Astrocyte of the spinal cord (primary cell): ENCODE measurements at places on chromosomes 2 and 18.

- DNase-seq = no peak
These were observed 114.4 kb downstream of the CLIP4 start for GRCh38 chr2:29229640-29230039.

DNA sequence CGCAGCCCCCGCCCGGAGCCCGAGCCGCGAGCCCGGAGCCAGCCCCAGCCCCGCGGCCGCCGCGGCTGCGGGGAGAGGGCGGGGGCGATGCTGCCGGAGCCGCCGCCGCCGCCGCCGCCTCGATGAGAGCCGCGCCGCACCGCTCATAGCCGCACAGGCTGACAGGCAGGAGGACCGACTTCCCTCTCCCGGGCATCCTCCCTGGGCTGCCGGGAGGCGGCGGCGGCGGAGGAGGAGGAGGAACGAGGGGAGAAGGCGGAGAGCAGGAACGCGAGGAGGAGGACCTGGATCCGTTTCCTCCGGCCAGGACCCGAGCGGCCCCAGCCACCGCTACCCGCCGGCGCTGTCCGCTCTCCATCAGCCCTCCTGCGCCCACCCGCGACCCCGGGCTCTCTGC, 370 bp downstream of the KLHL29 start:
- DNase-seq = peak; percentile 49

DNA sequence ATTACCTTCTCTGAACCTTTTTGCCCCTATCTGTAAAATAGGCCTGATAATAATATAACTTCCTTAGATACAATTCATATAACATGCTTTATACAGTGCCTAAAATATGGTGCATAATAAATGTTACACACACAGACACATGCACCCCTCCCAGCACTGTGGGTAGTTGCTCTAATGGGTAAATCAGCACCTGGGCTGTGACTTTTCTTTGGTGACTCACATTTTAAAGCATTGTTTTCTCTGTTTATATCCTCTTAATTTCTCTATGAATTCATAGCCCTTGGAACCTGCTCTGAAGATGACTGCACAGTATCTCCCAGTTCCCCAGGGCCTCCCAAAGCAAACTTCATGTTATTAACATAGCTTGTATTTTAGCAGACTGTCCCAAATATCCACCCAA, 248.2 kb upstream of the TNP1 start:
- DNase-seq = no peak

- DNase-seq = no peak
These were observed 37.3 kb downstream of the EMX1 start for GRCh38 chr2:72954376-72955227.

DNA sequence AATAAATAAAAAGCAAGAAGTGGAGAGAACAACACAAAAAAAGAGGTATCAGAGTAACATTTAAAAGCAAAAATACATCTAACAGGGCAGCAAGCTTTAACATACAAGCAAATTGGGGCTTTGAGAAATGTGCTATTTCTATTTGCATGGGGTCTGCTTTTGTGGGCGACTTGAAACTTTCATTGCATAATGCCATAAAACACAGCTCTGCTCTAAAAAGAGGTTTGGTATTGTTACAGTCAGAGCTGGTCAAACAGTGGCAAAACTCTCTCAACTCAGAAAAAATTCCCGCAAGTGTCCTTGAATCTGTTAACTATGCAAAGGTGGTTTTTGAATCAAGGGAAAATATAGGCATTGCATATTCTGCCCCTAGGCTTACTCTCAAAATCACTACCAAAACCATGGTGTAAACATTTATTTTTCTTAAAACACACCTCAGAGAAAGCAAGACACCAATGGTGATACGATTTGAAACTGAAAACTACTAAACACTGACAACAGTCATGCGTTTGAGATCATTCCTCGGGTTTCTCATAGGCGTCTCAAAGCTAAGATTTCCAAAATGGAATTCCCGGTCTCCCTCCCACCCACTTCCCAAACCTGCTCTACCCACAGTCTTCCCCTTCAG, 45.5 kb downstream of the RNF152 start:
- DNase-seq = no peak

GRCh38 chr2:113770929-113771328, 14.5 kb upstream of the SLC35F5 start:
- no peak for DNase-seq

DNA sequence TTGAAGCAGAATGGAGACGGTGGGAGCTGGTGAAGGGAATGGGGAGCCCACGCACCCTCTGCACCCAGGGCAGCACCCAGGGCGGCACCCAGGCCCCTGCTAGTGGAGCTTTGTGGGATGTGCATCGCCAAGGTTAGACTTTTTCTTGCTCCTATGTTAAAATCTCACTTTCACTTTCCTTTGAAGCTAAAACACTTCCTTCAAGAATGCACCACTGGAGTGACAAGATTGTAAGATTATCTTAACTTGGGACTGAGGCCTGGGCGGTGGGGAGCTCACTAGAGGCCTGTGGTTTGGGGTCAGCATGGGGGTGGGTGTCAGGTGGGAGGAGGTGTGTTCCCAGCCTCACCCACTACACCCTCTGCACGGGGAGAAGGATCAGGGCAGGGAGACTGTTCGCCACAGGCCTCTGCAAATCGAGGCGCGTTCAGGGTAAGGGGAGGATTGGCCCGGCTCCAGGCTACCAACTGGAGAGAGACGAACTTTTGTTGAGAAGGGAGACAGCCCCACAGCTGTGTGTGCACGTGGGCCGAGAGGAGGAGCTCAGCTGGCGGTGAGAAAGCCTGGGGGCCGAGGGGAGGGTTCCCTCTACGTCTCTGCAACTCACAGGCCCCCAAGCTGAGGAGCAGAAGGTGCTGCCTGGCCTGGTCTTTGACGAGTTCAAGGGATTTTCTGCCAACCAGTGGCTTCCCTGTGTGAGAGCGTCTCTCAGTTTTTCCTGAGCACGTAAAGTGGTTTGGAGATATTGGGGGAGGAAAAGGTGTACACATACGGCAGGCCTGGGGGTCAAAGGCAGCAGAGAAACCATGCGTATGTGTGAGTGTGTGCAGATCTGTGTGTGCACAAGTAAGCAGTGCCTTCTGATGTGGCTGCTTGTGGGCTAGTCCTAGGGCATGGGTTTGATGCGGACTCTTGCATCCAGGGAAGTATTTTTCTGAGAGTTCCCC, 147.7 kb downstream of the KLHL29 start:
- DNase-seq = no peak

GRCh38 chr2:40103163-40103562, 324.1 kb upstream of the THUMPD2 start:
- DNase-seq = peak; percentile 78

GRCh38 chr2:72103690-72104089, 44.0 kb downstream of the CYP26B1 start:
- DNase-seq = no peak

DNA sequence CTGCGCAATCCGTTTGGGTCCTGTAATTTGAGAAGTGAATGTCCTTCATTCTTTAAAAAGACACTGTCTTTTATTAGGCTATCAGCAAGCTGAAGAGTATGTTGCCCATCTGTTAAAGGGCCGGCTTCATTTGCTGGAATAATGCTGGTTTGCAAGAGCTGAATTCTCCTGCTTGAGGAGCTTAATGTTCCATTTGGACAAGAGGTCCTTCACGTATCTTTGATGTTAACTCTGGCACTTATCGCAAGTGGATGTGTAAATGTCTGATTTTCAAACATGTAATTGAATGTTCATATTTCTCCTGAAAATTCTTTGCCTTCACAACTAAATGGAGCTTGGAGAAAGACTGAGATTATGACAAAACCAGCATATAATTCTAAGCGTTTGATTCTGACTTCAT, 280.8 kb upstream of the NRP2 start:
- DNase-seq = no peak

DNA sequence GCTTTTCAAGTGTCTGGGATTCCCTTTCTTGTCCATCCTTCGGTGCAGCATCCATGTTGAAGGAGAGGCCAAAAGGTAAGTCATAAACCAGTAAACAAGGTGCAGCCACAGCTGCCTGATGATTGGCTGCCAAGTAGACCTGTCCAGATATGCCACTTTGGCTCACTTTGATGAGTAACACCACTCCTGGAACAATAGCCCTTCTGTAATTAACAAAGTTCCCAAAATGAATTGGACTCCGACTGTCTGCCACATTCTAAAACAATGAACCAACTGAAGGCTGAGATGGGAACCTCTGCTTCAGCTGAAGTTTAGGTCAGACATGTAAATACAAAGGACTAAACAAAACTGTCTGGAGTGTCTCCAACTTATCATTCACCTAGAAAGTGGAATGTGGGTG, 82.2 kb upstream of the LGALSL start:
- no peak for DNase-seq

DNA sequence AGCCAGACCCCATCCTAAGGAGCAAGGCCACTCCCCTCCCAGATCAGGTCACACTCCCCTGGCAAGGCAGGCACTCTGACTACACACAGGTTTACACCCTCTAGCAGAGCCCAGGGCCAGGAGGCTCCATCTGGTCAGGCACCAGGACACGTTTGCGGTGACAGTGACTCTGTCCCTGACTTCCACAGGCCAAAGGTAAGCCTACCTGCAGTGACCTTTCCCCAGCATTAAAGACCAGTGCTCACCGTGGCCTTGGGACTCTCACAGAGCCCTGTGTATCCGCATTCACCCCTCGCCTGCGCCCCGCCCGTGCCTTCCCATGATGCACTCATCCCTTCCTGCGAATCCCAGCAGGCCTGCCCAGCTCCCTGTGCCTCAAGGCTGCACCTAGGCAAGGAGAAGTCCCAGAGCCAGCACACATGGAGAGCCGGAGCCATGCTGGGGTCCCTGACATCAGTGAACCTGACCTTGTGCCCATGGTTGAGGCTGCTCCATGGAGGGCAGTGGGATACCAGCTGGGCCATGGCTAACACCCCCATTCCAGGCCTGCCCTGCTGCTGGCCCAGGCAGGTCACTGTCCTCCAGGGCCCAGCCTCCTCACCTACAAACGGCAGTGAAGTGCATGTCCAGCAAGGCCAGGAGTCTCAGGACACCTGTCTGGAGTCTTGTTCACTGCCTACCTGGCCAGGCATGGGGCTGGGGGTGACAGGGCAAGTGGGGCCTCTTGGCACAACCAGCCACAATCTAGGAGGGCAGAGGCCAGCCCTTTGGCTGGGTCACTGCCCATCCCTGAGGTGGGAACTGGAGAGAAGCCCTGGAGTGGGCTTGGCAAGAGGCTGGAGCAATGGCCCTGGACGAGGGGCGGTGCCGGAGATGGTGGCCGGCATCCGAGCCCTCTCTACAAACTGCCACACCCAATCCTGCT, 3.0 kb downstream of the NEURL3 start:
- DNase-seq = no peak

DNA sequence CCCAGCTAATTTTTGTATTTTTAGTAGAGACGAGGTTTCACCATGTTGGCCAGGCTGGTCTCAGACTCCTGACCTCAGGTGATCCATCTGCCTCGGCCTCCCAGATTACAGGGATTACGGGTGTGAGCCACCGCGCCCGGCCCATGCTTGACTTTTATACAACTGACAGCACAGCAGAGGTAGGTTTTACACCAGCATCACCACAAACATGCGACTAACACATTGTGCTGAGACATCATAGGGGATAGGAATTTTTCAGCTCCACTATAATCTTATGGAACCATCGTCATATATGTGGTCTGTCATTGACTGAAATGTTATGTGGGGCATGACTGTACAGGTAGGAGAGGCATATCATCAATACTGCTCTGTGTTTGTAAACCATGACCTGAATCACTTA, 122.1 kb downstream of the THADA start:
- no peak for DNase-seq

- peak; percentile 83 for DNase-seq
These were observed 86.7 kb upstream of the B3GNT7 start for GRCh38 chr2:231308631-231309428.

DNA sequence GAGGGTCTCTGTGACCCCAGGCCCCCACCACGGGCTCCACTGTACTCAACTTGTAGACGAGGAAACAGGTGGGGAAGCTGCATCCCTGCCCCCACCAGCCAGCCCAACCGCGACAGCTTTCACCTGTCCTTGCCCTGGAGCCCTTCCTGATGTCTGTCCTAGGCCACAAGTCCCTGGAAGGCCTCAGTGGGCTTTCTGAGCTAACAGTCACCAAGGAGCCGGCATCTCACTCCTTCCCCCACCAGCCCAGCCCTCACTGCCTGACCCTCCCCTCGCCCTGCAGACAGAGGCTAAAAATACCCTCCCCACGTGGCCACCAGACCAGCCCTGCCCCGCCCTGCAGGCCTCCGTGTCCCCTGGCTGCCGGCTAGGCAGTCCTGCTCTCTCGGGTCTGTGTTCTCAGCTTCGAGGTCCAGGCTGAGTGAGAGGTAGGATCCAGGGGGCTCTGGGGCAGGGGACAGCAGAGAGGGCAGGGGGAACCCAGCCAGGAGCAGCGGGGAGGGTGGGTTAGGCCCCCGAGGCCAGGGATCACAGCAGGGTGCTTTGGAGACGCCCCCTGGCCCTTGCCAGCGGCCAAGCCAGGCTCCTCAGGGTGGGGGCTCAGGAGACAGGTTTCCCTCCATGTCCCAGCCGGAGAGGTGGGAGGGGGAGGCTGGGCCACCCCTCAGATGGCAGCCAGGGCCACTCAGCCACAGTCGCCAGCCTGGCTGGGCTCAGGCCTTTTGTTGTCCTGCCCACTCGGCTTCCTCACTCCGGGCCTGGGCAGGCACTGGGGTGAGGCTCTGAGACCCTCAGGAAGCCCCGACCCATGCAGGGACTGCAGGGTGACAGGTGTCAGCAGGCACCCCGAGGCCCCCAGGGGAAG, at the start of gene KLHL30:
Gene KLHL30 (plus strand): TSS at position 338 of the 865 bp plus-strand sequence. CDS start 2,087 bp downstream, outside the sequence.
- DNase-seq = no peak

DNA sequence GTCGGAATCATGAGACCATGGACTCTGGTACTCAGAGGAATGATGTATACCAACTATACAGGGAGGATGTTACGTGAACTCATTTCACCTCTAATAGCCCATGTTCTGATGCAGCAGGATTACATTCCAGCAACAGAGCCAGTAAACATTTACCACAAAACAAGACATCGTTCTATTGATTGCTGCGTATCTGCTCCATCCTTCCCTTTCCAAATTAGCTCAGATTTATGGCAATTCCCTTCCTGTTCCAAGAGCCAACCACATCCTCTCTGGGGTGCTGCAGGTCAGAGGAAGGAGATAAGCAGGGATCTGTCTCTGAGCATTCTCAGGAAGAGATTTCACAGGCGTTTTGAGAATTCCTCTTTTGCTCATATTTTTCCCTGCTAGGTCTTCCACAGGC, 98.3 kb downstream of the KLF7 start:
- no peak for DNase-seq

DNA sequence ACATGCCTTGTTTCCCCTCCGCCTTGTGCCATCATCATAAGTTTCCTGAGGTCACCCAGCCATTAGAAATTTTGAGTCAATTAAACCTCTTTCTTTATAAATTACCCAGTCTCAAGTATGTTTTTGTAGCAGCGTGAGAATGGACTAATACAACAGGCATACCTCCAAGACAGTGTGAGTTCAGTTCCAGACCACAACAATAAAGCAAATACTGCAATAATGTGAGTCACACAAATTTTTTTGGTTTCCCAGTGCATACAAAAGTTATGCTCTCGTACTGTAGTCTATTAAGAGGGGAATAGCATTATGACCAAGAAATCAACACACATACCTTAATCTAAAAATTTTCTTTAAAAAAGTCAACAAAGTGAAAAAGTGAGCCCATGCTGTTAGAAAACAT, 217.2 kb downstream of the NR4A2 start:
- peak; percentile 67 for DNase-seq

DNA sequence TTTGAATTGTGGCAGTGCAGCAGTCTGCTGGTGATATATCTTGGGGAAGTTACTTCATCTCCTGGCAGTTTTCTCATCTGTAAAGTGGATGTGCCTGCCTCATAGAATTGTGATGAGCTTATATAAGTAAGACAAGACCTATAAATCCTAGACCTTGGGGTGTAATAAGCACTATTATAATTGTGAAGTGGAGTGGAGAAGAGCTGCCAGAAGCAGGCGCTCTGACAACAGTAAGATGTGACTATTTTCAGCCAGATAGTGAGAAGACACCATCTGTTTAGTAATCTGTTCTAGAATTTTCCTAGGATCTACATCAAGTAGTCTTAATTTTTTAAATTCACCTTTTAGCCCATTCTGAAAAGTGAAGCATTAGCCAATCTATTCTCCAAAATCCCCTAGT, 85.6 kb upstream of the TSPYL6 start:
- no peak for DNase-seq
